ENCODE measurements at places on chromosomes 2 and 18. TPM values are rescaled to one million over a fixed set of nuclear protein-coding genes. Genes with fewer than 3 reads are reported as not detected.

GRCh38 chr2:175111200-175111657 is 56.8 kb downstream of the ATF2 start:
- no peak overlapping the region for H3K27ac ChIP-seq
- no peaks in the 10 kb centered on the region for H3K4me1 ChIP-seq
- H3K36me3 ChIP-seq, result peaks cover 13% of the 10 kb centered on the region
- H3K27me3 ChIP-seq, result peaks cover 7% of the 10 kb centered on the region

DNA sequence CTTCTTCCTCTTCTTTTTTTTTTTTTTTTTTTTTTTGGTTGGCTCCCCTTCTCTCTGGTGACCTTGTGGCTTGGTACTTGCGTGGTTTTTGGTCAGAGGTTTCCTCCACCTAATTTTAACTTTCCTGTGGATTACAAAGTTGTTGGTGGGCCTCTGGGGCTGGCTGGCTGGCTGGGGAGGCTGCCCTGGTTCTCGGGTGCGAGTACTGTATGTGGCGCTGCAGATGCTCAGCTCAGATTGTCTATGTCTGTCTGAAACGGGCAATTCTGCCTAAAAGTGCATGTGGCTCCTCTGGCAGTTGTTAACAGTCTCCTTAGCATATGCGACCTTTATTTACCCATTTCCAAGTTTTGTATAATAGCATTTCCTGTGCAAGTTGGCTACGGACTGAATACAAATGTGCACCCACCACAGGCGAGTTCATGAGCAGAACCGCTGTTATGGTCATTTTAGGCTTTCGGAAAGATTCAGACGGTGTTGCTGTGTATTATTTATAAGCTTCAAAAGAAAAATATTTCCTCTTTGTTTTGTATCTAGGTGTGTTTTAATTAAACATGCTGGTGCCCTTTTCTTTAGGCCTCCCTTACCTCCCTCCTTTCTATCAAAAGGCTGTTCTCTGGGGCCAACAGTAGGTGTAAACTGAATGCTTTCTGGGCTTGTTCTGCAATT is 4.4 kb downstream of the TBR1 start:
- no peak overlapping the region for H3K4me3 ChIP-seq
- no peak overlapping the region for H3K27ac ChIP-seq
- DNase-seq, result no peak
- peaks cover 68% of the 10 kb centered on the region for H3K27me3 ChIP-seq
- H3K4me1 ChIP-seq, result peaks cover 32% of the 10 kb centered on the region
- H3K36me3 ChIP-seq, result no peaks in the 10 kb centered on the region

GRCh38 chr2:36889795-36890194 is 76.5 kb downstream of the STRN start:
- no peaks in the 10 kb centered on the region for H3K27me3 ChIP-seq
- H3K27ac ChIP-seq, result no peak overlapping the region
- no peaks in the 10 kb centered on the region for H3K36me3 ChIP-seq
- H3K4me3 ChIP-seq, result no peak overlapping the region

- H3K4me3 ChIP-seq, result no peak overlapping the region
- no peaks in the 10 kb centered on the region for H3K36me3 ChIP-seq
- no peak overlapping the region for H3K27ac ChIP-seq
- no peaks in the 10 kb centered on the region for H3K27me3 ChIP-seq
- DNase-seq, result no peak
- H3K4me1 ChIP-seq, result no peaks in the 10 kb centered on the region
Measured at GRCh38 chr18:54529444-54529843, 61.6 kb upstream of the DYNAP start.

DNA sequence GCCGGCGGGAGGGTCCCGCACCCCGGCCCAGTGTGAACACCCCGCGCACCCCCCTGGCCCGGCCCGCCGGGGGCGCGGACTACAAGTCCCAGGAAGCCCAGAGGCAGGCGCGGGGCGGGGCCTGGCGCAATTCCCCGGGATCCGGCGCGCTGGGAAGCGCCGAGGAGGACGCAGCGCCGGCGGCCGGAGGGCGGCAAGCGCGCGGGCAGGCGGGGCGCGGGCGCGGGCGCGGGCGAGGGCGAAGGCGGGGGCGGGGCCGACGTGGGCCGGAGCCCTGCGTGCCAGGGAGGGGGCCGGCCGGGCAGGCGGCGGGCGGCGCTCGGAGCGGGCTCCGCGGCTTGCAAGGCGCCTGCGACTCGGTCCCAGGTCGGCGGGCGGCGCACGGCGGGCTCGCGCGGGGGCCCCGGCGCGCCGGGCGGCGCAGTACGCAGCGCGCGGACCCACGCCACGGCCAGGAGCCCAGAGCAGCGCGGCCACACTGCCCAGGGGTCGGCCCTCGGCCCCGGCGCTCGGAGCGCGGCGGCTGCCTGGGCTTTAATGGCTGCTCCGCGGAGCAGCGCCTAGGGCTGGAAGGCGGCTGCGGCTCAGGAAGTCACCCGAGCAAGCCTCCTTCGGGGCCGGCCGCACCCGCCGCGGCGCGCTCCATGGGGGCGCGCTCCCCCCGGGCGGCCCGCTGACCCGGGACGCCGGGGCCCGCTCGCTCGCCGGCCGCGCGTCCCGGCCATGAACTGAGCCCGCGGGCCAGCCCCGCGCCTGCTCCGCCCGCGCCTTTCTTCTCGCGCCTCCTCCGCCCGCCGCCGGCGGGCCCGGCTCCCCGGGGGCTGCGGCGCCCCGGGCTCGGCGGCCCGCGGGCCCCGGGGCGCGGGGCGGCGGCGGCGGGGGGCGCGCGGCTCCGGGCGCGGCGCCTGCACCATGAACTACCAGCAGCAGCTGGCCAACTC is at the start of gene AGAP1:
Gene AGAP1, plus strand, starts transcription at position 269 of the 941 bp plus-strand sequence.
- H3K4me1 ChIP-seq, result peaks cover 28% of the 10 kb centered on the region
- H3K4me3 ChIP-seq, result peak within 1 kb of the TSS; percentile 96
- H3K36me3 ChIP-seq, result no peaks in the 10 kb centered on the region
- H3K27ac ChIP-seq, result peak within 1 kb of the TSS; percentile 89
- H3K27me3 ChIP-seq, result peaks cover 18% of the 10 kb centered on the region

GRCh38 chr2:223300326-223300725 is 248.3 kb downstream of the KCNE4 start:
- no peaks in the 10 kb centered on the region for H3K27me3 ChIP-seq
- no peaks in the 10 kb centered on the region for H3K4me1 ChIP-seq
- no peak for DNase-seq
- no peak overlapping the region for H3K4me3 ChIP-seq
- no peaks in the 10 kb centered on the region for H3K36me3 ChIP-seq
- H3K27ac ChIP-seq, result no peak overlapping the region

DNA sequence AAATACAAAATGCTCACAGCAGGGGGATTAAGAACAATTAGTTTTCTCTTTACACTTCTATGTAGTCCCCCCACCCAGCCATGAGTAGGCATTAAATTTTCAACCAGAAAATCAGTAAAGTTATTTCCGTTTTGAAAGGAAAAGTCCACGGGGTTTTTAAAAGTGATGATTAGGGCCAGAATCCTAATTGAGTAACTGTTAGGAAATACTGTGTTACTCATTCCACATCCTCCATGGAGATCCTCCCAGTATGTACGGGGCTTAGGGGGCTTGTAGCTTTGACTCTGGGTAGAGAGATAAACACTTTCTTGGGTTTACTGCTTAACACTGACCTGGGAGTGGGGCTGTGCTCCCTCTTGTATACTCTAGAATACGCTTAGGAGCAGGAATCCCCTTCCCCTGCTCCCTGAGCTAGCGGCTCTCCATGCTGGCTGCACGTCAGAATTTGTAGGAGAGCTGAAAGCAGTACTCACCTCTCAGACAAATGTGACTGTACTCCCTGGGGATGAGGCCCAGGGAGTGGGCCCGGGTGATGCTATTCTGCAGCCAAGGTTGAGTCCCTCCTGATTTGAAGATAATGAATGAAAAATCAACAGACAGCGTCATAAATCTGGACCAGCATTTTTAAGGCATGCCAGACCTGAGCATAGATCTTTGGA is 100.5 kb downstream of the SLC4A3 start:
- H3K4me1 ChIP-seq, result no peaks in the 10 kb centered on the region
- no peak overlapping the region for H3K27ac ChIP-seq
- H3K27me3 ChIP-seq, result peaks cover 4% of the 10 kb centered on the region
- H3K4me3 ChIP-seq, result no peak overlapping the region

DNA sequence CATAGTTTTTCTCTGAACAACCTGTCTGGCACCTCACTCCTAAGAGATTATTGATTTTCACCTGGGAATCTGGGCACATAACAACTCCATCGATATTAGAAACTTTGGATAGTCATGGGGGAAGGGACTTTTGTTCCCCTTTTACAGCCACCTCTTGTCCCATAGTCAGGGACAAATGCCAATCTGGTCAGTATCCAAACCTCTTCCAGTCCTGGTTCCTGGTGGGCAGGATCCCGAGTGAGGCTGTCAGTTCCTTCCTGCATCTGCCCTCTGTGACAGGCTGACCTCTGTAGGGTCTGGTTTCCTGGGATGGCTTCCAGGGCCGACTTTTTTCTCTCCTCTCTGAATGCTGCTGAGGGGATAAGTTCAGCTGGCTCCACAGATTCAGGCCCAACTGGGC is 11.0 kb downstream of the KIF5C start:
- peaks cover 14% of the 10 kb centered on the region for H3K27me3 ChIP-seq
- H3K36me3 ChIP-seq, result no peaks in the 10 kb centered on the region
- peak overlapping the region; percentile 77 for H3K4me3 ChIP-seq
- H3K4me1 ChIP-seq, result peaks cover 63% of the 10 kb centered on the region
- H3K27ac ChIP-seq, result peak overlapping the region; percentile 81

GRCh38 chr18:11310476-11311086 is 161.2 kb upstream of the PIEZO2 start:
- H3K4me1 ChIP-seq, result peaks cover 10% of the 10 kb centered on the region
- peak; percentile 82 for DNase-seq
- no peak overlapping the region for H3K27ac ChIP-seq
- H3K4me3 ChIP-seq, result no peak overlapping the region
- no peaks in the 10 kb centered on the region for H3K36me3 ChIP-seq

DNA sequence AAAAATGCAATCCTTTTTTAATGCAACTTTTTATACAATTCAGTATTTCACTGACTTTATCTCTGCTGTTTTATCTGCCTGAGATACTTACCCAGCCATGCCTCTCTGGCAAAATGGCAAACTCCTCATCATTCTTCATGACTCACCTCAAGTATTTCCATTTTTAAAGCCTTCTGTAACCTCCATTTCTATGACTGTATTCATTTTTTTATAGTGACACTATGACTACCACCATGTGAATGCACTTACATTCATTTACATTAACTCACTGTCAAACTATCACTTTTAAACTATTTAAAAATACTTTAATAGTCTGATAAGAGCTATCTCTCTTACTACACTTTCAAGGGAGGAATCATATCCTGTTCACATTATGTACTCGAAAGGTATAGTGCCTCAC is 99.4 kb upstream of the SCN7A start:
- no peaks in the 10 kb centered on the region for H3K27me3 ChIP-seq
- DNase-seq, result no peak
- no peak overlapping the region for H3K4me3 ChIP-seq
- H3K27ac ChIP-seq, result no peak overlapping the region
- H3K36me3 ChIP-seq, result peaks cover 4% of the 10 kb centered on the region
- no peaks in the 10 kb centered on the region for H3K4me1 ChIP-seq

- H3K27me3 ChIP-seq, result peaks cover 1% of the 10 kb centered on the region
- H3K4me3 ChIP-seq, result no peak overlapping the region
- no peak overlapping the region for H3K27ac ChIP-seq
- H3K36me3 ChIP-seq, result no peaks in the 10 kb centered on the region
- no peak for DNase-seq
- H3K4me1 ChIP-seq, result no peaks in the 10 kb centered on the region
Measured at GRCh38 chr18:31399306-31400032, 22.9 kb downstream of the DSG4 start.

DNA sequence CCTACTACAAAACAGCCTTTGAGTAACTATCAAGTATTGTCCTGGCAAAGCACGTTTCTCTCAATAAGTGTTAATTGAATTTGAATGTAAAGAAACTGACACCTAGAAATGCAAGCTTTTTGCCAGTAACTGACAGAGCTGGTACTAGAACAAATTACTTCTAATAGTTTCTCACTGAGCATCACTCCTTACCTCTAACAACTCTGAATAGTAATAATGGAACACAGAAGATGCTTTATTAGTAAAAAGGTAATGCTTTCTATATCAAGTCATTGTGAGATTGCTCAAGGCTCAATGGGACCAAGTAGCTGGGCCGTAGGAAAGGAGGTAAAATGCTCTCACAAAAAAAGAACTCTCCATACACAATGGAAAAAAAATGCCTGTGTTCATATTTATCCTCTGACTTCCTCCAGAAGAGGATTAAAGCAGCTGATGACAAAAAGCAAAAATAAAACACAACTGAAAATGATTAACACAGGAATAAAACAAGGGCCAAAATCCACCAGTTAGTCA is 11.8 kb downstream of the RASGRP3 start:
- H3K4me1 ChIP-seq, result no peaks in the 10 kb centered on the region
- H3K4me3 ChIP-seq, result no peak overlapping the region
- no peak for DNase-seq
- no peaks in the 10 kb centered on the region for H3K27me3 ChIP-seq

GRCh38 chr2:195559431-195559914 is 97.6 kb upstream of the SLC39A10 start:
- H3K4me1 ChIP-seq, result no peaks in the 10 kb centered on the region
- no peak for DNase-seq
- no peak overlapping the region for H3K27ac ChIP-seq
- H3K27me3 ChIP-seq, result no peaks in the 10 kb centered on the region
- H3K36me3 ChIP-seq, result no peaks in the 10 kb centered on the region

DNA sequence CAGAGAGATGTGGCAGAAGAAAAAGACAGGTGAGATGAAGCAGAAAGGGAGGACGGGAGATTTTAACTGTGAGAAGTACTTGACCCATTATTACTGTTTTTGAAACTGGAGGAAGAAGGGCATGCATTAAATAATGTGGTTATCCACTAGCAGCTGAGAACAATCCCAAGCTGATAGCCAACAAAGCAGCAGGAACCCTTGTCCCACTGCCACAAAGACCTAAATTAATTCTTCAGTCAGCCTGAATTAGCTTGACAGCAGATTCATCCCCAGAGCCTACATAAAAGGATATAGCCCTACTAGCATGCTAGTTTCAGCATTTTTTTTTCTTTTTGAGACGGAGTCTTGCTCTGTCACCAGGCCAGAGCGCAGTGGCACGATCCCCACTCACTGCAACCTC is 19.5 kb upstream of the REG3A start:
- no peaks in the 10 kb centered on the region for H3K36me3 ChIP-seq
- peaks cover 1% of the 10 kb centered on the region for H3K27me3 ChIP-seq
- DNase-seq, result no peak
- no peak overlapping the region for H3K4me3 ChIP-seq
- H3K27ac ChIP-seq, result no peak overlapping the region

GRCh38 chr2:107635883-107636282 is 190.8 kb upstream of the RGPD4 start:
- no peak overlapping the region for H3K27ac ChIP-seq
- no peaks in the 10 kb centered on the region for H3K4me1 ChIP-seq
- H3K27me3 ChIP-seq, result peaks cover 3% of the 10 kb centered on the region
- peaks cover 3% of the 10 kb centered on the region for H3K36me3 ChIP-seq
- no peak overlapping the region for H3K4me3 ChIP-seq

- H3K4me3 ChIP-seq, result peak overlapping the region; percentile 35
- no peak for DNase-seq
- H3K27me3 ChIP-seq, result peaks cover 4% of the 10 kb centered on the region
- peaks cover 45% of the 10 kb centered on the region for H3K4me1 ChIP-seq
- no peaks in the 10 kb centered on the region for H3K36me3 ChIP-seq
Measured at GRCh38 chr18:70554854-70555445, 266.1 kb downstream of the SOCS6 start.

GRCh38 chr2:120253021-120253882 is 600 bp downstream of the RALB start:
- H3K4me1 ChIP-seq, result peaks cover 15% of the 10 kb centered on the region
- DNase-seq, result peak; percentile 84

The GBX2 gene
- total RNA-seq, result 1.2 TPM

The MYL1 gene
- not detected for total RNA-seq

The WNT6 gene
- total RNA-seq, result 0.66 TPM

The NMS gene
- not detected for total RNA-seq

The NEURL3 gene
- not detected for total RNA-seq

The SPP2 gene
- total RNA-seq, result not detected

The TANK gene
- 45.9 TPM for total RNA-seq

The ITGAV gene
- 21.9 TPM for total RNA-seq

The NR4A2 gene
- total RNA-seq, result 2.2 TPM

The KCNG3 gene
- total RNA-seq, result 0.49 TPM
